ENCODE measurements at places on chromosomes 7 and 10.
A peak's percentile ranks its signal among the peaks of the same experiment; 100 is the strongest.

- no peak for DNase-seq
Observed at GRCh38 chr7:122803323-122803722, 82.9 kb downstream of the CADPS2 start.

GRCh38 chr7:14924398-14924797 lies 21.8 kb upstream of the DGKB start:
- DNase-seq = no peak

GRCh38 chr7:156034397-156034796 lies 222.1 kb upstream of the SHH start:
- DNase-seq = no peak

GRCh38 chr10:97689559-97690020 lies 2.5 kb upstream of the AVPI1 start:
- no peak for DNase-seq

GRCh38 chr10:79243181-79244067 lies 103.8 kb upstream of the PPIF start:
- DNase-seq = peak; percentile 25

DNA sequence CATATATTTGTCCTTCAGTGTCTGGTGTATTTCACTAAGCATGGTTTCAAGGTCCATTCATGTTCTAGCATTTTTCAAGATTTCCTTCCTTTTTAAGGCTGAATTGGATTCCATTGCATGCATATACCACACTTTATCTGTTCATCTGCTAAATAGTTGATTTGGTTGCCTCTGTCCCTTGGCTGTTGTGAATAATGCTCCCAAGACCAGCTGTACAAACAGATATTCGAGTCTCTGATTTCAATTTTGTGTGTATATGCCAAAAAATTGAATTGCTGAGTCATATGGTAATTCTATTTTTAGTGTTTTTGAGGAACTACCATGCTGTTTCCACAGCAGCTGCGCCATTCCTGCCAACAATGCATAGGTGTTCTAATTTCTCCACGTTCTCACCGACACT lies 216.4 kb downstream of the NRG3 start:
- no peak for DNase-seq

- no peak for DNase-seq
Observed at GRCh38 chr7:88316456-88316855, 9.8 kb upstream of the STEAP4 start.

GRCh38 chr7:132436121-132436520 lies 140.1 kb downstream of the PLXNA4 start:
- DNase-seq = no peak

GRCh38 chr10:86461963-86462804 lies 59.4 kb downstream of the WAPL start:
- DNase-seq = no peak

- no peak for DNase-seq
Observed at GRCh38 chr10:73732931-73733623, 11.1 kb upstream of the SEC24C start.

GRCh38 chr7:144747936-144748335 lies 87.9 kb downstream of the TPK1 start:
- DNase-seq = no peak

GRCh38 chr10:109963439-109963838 lies 40.1 kb upstream of the XPNPEP1 start:
- no peak for DNase-seq

- DNase-seq = no peak
Observed at GRCh38 chr7:117237646-117238045, 85.2 kb downstream of the WNT2 start.

DNA sequence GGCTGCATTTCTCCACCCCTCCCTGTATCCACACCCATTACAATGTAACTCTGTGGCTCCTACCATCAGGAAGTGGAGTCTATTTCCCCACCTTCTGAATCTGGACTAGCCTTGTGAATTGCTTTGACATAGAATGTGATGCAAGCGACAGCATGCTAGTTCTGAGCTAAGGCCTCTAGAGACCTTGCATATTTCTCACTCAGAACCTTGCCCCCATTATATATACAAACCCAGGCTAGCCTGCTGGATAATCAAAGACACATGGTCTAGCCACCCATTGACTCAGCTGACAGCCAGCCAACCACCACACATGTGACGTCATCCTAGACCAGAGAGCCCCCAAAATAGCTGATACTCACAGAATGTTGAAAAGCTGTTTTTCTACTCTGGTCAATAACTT lies 77.9 kb downstream of the CCDC71L start:
- no peak for DNase-seq

DNA sequence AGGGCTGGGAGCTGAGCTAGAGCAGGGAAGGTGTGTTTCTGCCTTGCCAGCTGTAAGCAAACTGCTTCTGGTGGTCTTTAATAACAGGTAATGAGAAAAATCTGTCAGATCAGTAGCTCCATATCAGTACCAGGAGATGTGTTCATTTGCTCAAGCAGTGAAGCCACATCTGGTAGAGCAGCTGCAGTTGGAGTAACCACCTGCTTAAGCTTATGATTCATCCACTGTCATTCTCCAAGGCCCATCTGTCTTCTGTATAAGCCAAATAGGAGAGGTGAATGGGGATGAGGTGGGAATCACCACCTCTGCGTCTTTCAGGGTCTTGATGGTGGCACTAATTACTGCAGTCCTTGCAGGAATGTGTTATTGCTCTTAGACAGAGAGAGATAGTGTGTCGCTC lies 18.4 kb upstream of the COBL start:
- DNase-seq = no peak

GRCh38 chr10:100518761-100519241 lies 860 bp downstream of the SEC31B start:
- peak; percentile 69 for DNase-seq

DNA sequence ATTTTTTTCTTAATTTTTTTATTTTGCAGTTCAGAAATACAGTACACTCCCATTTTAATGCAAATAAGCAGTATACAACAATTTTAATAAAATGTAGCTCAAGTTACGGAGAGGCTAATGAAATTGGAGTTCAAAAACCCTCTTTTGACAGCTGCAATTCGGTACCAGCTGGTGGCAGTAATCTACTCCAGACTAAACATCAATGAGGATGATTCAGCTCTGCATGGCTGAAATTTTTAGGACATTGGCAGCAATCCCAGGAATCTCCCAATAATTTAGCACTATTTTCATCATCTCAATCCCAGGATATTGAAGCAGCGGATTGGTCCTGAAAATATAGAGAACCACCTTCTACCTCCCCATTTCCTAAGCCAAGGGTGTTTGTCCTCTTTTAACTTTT lies 278.8 kb downstream of the CACNA2D1 start:
- DNase-seq = no peak

- no peak for DNase-seq
Observed at GRCh38 chr10:17523917-17524316, 69.5 kb upstream of the ST8SIA6 start.

DNA sequence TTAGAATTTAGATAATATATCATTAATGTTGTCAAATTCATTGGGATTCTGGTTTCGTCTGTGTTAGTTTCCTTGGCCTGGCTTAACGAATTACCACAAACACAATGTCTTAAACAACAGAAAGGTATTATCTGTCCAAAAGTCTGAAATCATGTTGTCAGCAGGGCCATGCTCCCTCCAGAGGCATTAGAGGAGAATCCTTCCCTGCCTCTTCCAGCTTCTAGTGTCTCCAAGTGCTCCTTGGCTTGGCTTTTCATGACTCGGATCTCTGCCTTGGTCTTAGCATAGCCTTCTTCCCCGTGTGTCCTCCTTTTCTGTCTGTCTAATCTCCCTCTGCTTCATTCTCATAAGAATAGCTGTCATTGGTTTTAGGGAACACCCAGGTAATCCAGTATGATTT lies 482.5 kb downstream of the SEMA3D start:
- no peak for DNase-seq

- DNase-seq = no peak
Observed at GRCh38 chr7:78326876-78327275, 528.3 kb downstream of the PHTF2 start.

- DNase-seq = no peak
Observed at GRCh38 chr7:88842201-88842600, 46.7 kb upstream of the TEX47 start.

DNA sequence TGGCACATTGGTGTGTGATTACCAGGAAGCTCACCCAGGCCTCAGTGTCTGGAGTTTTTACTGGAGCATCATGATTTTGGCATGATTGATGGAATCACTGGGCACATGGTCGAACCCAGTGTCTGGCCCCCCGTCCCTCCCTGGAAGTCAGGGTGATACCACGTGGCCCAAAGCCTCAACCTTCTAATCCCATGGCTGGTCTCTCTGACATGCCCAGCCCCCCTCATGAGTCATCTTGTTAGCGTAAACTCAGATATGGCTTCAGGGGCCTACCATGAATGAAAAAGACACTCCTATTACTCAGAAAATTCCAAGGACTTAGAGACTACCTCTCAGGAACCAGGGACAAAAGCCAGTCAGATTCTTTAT lies 109.3 kb downstream of the GRK5 start:
- DNase-seq = no peak

- no peak for DNase-seq
Observed at GRCh38 chr7:71472962-71473361, 341.0 kb downstream of the GALNT17 start.

DNA sequence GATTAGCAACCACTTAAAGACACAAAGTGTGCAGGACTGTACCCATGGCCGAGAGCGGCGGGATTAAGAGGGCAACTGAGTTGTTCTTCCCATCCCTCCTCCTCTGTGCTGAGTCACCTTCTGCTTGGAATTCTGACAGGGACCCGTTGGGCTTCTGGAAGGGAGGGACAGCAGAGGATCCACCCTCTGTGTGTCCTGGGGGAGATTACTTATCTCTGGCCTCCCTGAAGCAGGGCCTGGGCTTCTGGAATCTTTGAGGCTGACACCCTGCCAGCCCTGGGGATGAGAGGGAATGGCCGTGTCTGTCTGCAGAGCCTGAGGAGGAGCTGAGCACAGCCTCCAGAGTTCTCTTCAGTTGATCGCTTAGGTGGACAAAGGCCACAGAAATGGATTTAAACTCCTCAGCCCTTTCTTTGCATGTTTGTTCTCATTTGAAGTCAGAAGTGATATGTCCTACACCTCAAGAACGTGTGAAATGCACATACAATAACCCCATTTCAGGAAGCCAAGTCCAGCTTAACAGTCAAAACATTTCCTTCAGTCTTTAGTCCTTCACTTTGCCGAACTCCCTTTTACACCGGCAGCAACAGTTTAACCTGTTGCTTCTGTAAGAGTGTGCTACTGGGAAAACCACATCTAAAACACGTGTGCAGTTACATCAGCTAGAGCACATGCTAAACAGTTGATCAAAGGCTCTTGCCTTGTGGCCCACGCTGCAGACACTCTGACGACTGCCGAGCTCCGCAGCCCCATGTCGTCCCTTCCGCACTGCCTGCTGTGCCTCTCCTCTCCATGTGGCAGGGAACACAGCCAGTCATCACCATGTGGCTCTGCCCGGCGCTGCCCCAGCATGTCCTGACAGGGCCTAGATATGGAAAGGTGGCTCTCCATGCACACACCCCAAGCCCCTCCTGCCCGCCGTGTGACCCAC lies 55.7 kb downstream of the IKZF1 start:
- peak; percentile 94 for DNase-seq

DNA sequence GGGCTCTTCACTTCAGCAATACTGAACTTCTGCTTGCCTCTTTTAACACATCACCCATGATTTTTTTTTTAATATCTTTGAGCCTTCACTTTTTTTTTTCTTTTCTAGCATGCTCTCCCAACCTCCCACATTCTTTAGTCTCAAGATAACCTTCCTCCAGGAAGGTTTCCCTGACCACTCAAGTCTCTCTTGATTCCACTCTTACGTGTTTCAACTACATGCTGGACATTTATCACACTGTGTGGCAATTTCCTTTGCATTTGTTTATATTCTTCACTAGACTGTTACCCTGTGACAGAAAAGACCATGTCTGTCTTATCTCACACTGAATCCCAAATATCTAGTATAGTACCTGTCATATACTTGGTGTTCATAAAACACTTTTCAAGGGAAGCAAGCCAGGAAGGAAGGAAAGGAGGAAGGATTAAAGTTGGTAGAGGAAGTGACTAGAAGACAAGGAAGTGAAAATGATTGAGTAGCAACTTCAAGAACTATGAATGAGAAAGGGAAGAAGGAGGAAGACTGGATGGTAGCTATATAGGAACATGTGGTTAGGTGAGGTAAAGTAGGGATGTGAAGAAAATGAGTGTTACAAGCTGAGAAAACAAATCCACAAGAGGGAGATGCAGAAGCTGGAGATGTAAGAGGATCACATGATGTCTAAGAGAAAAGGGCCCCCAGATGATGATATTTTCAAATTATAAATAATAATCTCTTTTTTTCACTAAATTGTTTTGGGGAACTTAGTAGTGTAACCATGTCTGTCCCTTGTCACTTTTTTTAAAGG lies 40.4 kb downstream of the IFIT5 start:
- DNase-seq = no peak

GRCh38 chr7:18458830-18459229 lies 36.7 kb upstream of the HDAC9 start:
- DNase-seq = no peak

- no peak for DNase-seq
Observed at GRCh38 chr7:141593134-141593533, 41.9 kb downstream of the AGK start.

GRCh38 chr10:33509231-33509831 lies 174.9 kb upstream of the NRP1 start:
- no peak for DNase-seq

DNA sequence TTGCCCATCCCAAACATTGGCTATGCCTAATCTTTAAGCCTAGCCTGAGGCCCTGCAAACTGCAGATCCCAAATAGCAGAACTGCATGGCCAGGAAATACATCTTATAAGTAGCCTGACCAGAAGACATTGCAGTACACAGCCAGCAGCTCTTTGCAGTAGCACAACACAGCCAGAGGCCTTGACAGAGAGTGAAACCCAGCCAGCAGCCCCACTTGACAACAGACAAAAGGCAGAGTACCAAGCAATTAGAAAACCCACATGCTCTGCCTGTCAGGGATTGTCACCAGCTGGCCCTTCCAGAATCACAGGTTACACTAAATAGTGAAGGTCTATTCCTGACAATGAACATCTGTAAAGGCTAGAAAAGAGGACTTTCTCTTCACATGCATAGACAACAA lies 242.8 kb upstream of the TMEM72 start:
- DNase-seq = no peak

- DNase-seq = no peak
Observed at GRCh38 chr7:155788616-155789000, 23.7 kb downstream of the SHH start.

- no peak for DNase-seq
Observed at GRCh38 chr7:158135931-158136330, 451.7 kb downstream of the PTPRN2 start.

DNA sequence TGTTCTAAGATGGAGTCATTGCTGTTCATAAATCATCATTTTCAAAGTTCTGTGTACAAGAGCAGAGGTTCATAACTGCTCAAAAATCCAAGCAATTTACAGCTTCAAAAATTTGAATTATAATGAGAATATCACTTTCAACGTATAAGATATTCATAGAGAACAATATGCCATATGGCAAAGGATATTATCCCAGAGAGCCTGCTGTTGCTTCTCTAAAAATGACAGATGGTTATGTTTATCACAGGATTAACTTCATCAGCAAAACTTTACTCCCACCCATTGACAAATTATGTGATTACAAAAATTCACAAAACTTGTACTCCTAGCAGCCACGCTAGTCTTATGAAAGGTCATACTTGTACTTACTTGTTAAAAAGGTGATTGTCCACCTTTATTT lies 105.1 kb downstream of the PIP4K2A start:
- no peak for DNase-seq

GRCh38 chr10:127921753-127922145 lies 14.8 kb downstream of the PTPRE start:
- DNase-seq = no peak

Data from T-helper 1 cell (primary cell).